ENCODE measurements at places on chromosomes 6 and 20. TPM values are rescaled to one million over a fixed set of nuclear protein-coding genes. Genes with fewer than 3 reads are reported as not detected.
A peak's percentile ranks its signal among the peaks of the same experiment; 100 is the strongest.

DNA sequence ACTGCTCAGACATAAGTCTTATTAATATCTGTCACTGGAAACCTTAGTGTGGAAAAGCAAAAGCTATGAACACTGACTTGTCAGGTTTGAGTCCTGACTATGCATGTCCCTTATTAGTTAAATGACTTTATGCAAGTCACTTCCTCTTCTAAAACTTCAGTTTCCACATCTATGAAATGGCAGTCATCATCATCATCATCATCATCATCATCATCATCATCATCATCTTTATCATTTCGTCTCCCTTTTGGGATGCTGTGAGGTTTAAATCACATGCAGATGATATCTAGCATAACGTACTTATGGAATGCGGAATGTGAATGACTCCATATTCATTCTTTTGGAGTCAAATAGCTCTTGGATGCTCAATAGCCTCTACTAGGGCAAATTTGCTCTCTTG, 24.5 kb downstream of the HDGFL1 start:
- H3K27me3 ChIP-seq, result no peaks in the 10 kb centered on the region
- H3K4me1 ChIP-seq, result no peaks in the 10 kb centered on the region
- no peak overlapping the region for H3K27ac ChIP-seq
- no peaks in the 10 kb centered on the region for H3K36me3 ChIP-seq
- DNase-seq, result no peak

GRCh38 chr6:75581231-75581630, 20.4 kb upstream of the SENP6 start:
- H3K27me3 ChIP-seq, result no peaks in the 10 kb centered on the region
- no peaks in the 10 kb centered on the region for H3K36me3 ChIP-seq
- no peaks in the 10 kb centered on the region for H3K4me1 ChIP-seq
- DNase-seq, result no peak
- no peak overlapping the region for H3K4me3 ChIP-seq

DNA sequence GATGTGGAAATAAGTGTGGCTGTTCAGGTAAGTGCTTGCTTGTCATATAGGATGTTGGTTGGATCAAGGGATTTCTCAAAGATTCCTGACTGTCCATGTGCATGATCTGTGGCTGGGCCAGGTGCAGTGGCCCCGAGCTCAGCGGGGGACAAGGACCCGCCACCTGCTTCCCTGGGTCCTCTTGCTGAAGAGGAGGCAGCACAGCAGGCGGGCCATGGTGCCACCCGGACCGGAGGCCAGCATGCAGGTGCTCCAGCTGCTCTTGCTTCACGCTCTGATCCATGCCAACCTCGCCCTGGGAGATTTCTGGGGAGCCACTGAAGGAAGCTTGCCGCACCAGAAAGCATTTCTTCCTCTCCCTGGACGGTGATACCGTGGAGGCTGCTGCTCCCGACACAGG, 173.8 kb downstream of the HIVEP2 start:
- no peaks in the 10 kb centered on the region for H3K27me3 ChIP-seq
- H3K4me3 ChIP-seq, result no peak overlapping the region
- no peaks in the 10 kb centered on the region for H3K4me1 ChIP-seq
- no peak for DNase-seq
- H3K27ac ChIP-seq, result no peak overlapping the region

DNA sequence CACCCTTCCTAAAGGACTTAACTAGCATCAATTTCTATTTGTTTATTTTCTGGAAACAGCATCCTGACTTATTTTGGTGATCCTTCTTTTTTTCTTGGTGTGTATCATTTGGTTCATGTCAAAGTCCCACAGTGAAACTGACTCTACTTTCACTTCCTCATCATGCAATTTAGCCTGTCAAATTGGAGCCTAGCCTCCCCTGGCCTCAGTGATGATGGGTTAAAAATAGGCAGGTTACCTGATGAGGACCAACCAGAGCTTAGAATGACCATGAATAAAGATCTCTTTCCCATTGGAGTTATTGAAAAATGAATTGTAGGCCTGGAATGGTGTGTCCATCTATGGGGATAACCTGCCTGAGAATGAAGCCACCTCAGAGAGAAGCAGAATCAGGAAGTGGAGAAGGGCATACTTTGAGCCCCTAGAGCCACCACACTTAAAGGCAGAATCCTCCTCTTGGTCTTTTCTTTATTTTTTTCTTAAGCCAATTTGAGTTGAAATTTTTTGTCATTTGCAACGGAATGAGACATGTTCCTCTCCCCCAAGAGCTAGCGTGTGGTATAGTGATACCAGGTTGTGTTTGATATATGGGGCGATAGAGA, 105.6 kb downstream of the BTBD3 start:
- H3K27ac ChIP-seq, result no peak overlapping the region
- H3K4me3 ChIP-seq, result no peak overlapping the region
- no peaks in the 10 kb centered on the region for H3K36me3 ChIP-seq

DNA sequence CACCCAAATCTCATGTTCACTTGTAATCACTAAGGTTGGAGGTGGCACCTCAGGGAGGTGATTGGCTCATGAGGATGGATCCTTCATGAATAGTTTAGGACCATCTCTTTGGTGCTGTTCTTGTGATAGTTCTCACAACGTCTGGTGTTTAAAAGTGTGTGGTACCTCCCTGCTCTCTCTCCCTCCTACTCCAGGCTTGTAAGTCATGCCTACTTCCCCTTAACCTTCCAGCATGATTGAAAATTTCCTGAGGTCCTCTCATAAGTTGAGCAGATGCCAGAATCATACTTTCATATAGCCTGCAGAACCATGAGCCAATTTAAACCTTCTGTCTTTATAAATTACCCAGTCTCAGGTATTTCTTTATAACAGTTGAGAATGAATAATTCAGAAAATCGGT, 16.6 kb downstream of the HLA-A start:
- H3K36me3 ChIP-seq, result no peaks in the 10 kb centered on the region
- DNase-seq, result no peak
- H3K27me3 ChIP-seq, result no peaks in the 10 kb centered on the region
- no peaks in the 10 kb centered on the region for H3K4me1 ChIP-seq

GRCh38 chr6:112986321-112986720, 639.2 kb downstream of the RFPL4B start:
- H3K4me1 ChIP-seq, result no peaks in the 10 kb centered on the region
- no peak for DNase-seq
- H3K36me3 ChIP-seq, result no peaks in the 10 kb centered on the region
- no peaks in the 10 kb centered on the region for H3K27me3 ChIP-seq

DNA sequence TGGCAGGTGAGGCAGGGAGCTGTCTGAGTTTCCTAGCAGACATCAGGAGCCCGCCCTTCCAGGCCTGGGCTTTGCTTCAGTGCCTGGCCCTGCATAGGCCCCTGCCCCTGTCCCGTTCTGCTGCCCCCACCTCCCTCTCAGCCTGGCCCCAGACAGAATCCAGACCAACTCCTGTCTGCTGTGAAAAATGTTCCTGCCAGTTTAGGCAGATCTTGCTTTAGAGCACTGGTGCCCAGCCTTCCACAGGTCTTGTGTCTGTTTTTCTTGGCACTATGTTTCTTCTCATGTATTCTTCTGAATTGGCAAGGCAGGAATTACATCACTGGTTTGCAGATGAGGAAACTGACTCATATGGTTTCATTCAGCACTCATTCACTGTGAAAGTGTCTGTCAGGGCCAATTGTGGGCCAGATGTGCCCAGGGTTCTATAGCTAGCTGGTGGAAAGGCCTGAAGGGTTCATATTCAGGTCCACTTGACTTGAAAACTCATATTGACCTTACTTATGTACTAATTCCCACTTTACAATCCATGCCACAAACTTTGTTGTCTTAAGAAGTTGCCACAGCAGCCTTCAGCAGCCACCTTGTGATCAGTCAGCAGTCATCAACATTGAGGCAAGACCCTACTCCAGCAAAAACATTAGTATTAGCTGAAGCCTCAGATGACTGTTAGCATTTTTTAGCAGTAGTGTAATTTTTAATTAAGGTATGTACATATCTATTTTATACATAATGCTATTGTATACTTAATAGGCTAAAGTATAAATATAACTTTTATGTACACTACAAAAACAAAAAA, 40.5 kb downstream of the HLA-F start:
- peaks cover 1% of the 10 kb centered on the region for H3K27me3 ChIP-seq
- H3K4me3 ChIP-seq, result no peak overlapping the region
- H3K4me1 ChIP-seq, result no peaks in the 10 kb centered on the region
- DNase-seq, result no peak
- H3K27ac ChIP-seq, result no peak overlapping the region
- H3K36me3 ChIP-seq, result no peaks in the 10 kb centered on the region

DNA sequence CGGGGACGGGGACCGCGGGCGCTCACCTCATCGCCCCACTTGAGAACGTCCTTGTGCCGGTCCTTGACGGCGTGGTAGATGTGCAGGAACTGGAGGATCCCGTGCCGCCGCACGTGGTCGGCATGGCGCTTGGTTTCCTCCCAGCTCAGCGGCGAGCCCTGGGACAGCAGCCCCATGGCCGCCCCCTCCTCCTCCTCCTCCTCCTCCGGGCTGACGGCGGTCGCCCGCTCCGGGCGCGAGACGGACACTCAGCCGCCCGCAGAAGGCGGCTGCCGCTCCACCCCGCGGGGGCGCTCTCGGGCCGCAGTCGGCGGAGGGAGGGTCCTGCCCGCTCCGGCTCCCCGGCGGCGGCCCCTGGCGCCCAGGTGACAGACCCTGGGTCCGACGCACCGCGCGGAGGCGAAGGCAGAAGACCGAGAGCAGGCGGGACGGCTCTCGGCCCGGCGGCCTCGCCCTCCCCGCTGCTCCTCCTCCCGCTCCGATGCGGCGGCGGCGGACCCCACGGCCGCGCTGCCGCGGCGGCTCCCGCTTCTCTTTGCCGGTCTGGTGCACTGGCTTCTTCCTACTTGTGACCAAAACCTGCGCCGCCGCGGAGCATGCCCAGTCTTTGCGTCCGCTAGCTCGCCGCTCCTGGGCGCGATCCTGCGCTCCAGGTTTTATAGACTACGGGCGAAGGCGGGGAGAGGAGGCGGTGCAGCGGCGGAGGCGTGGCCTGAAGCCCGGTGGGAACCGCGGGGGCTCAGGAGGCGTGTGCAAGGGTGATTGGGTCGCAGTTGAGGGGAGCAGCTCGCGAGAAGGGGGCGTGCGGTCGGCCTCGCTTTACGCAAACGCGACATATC, at the start of gene GCLC:
GCLC (minus strand) TSS at position 632 of the 839 bp plus-strand sequence; CDS start at position 176, 456 bp downstream.
- no peaks in the 10 kb centered on the region for H3K27me3 ChIP-seq
- DNase-seq, result peak; percentile 93
- H3K4me1 ChIP-seq, result peaks cover 14% of the 10 kb centered on the region
- peak within 1 kb of the TSS; percentile 98 for H3K4me3 ChIP-seq
- no peaks in the 10 kb centered on the region for H3K36me3 ChIP-seq

GRCh38 chr20:57193094-57193493, 73.3 kb downstream of the BMP7 start:
- H3K4me3 ChIP-seq, result no peak overlapping the region
- no peak for DNase-seq
- no peaks in the 10 kb centered on the region for H3K4me1 ChIP-seq
- no peaks in the 10 kb centered on the region for H3K27me3 ChIP-seq

GRCh38 chr6:43835872-43836419, 65.9 kb downstream of the VEGFA start:
- no peaks in the 10 kb centered on the region for H3K36me3 ChIP-seq
- no peak for DNase-seq
- H3K4me1 ChIP-seq, result peaks cover 82% of the 10 kb centered on the region
- H3K4me3 ChIP-seq, result no peak overlapping the region

DNA sequence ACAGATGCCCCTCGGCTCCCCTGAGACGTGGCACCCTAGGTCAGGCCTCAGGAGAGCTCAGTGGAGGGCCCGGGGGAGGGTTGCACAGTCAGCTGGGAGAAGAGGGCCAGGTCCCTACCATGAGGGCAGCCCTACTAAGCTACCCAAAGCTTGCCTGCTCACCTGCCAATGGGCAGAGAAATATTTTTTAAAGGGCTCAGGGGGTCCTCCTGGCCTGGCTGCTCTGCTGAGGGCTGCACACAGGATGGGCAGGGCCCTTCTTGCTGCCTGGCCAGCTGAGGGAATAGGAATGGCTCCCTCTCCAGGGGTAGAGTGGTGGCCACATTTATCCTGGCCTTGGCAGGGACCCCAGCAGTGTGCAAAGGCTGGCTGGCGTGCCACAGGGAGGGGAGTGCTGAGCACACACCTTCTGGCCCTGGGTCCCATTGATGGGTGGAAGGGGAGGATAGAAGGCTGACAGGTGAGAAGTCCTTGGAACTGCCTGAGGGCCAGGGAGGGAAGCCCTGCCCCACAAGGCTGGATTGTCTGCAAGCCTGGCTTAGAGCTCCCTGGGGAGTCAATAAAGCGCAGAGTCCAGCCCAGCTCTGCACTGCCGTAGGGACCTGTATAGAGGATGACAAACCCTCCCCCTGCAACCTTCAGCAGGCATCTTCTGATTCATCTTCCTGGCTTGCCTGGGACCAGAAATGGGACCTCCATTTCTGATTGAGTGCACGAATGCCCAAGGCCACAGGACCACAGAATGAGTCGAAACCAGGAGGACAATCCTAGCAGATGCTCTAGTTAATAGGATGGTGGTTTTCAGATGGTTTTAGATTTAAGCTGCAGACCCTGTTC, 62.1 kb downstream of the NOL4L start:
- no peak overlapping the region for H3K27ac ChIP-seq
- H3K36me3 ChIP-seq, result no peaks in the 10 kb centered on the region
- H3K27me3 ChIP-seq, result no peaks in the 10 kb centered on the region
- H3K4me1 ChIP-seq, result no peaks in the 10 kb centered on the region
- no peak for DNase-seq

GRCh38 chr20:3935295-3935955, 46.2 kb downstream of the PANK2 start:
- H3K4me1 ChIP-seq, result no peaks in the 10 kb centered on the region
- no peak for DNase-seq
- H3K36me3 ChIP-seq, result no peaks in the 10 kb centered on the region
- no peak overlapping the region for H3K4me3 ChIP-seq

DNA sequence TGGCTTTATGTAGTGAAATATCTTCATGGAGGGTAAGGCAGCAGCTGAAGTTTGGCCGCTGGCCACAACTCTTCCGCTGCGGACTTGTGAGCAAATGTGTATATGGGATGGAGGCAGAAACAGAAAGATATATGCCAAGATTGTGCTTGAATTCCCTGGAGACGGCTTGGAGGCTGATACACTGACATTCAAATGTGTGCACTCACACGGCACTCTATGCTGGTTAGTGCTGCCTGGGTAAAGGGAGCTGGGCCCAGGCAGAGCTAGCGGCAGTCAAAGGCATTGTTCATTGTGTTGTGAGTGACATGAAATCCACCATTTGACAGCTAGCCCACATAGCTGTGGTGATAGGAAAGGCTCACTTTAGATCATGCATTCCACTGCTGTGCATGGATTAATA, 202.7 kb downstream of the CLIC5 start:
- H3K27ac ChIP-seq, result no peak overlapping the region
- no peak for DNase-seq
- no peaks in the 10 kb centered on the region for H3K4me1 ChIP-seq
- H3K4me3 ChIP-seq, result no peak overlapping the region
- H3K27me3 ChIP-seq, result no peaks in the 10 kb centered on the region

The FRMD1 gene
- 0.07 TPM for total RNA-seq

The GABRR1 gene
- 0.12 TPM for total RNA-seq

The GSTA1 gene
- total RNA-seq, result 11.2 TPM

The MICB gene
- total RNA-seq, result 7.5 TPM

The PLAGL1 gene
- 0.70 TPM for total RNA-seq

The SLC35F1 gene
- not detected for total RNA-seq

The XKR7 gene
- not detected for total RNA-seq

The IPCEF1 gene
- total RNA-seq, result 1.4 TPM

The WFDC5 gene
- total RNA-seq, result not detected
